ENCODE measurements at places on chromosomes 16 and 17.
A peak's percentile ranks its signal among the peaks of the same experiment; 100 is the strongest.

- no peak for DNase-seq
These were observed 204.6 kb downstream of the STX8 start for GRCh38 chr17:9371019-9371418.

DNA sequence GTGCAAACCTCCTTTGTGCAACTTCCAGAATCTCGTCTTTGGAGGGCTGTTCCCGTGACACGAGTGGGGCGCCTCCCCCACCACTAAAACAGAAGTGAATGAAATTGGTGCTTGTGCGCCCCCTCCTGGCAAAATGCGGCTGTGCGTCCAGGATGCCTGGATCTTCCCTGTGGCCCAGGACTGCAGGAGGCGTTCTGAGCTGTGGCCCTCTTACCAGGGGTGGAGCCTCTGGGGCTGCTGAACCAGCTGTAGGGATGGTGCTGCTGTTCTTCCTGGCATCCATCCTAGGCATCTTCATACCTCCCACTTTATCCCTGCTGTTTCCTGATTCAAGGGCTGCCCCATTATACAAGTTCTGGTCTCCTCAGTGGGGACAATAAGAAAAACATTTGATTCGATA is 18.5 kb upstream of the NAGLU start:
- peak; percentile 54 for DNase-seq

DNA sequence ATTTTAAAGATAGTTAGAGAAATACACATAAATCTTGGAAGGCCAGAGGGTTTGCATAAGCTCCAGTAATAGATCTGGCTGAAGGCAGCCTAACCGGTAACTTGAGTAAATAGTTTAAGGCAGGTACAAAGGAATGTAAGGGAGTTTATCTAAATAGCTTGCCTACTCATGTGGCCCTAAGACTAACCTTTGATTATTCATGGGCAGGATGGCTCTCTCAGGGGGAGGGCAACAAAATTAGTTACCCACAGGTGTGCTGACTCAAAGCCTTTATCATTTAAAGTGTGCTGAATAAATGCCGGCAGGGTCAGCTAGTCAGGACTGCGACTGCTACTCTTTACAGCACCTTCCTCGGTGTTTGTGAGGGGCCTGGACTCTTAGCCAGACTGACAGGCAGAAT is 761.3 kb upstream of the KIF2B start:
- peak; percentile 89 for DNase-seq

- no peak for DNase-seq
These were observed 11.4 kb upstream of the NLRC5 start for GRCh38 chr16:56977823-56978430.
